ENCODE measurements at places on chromosomes 12 and 14.

DNA sequence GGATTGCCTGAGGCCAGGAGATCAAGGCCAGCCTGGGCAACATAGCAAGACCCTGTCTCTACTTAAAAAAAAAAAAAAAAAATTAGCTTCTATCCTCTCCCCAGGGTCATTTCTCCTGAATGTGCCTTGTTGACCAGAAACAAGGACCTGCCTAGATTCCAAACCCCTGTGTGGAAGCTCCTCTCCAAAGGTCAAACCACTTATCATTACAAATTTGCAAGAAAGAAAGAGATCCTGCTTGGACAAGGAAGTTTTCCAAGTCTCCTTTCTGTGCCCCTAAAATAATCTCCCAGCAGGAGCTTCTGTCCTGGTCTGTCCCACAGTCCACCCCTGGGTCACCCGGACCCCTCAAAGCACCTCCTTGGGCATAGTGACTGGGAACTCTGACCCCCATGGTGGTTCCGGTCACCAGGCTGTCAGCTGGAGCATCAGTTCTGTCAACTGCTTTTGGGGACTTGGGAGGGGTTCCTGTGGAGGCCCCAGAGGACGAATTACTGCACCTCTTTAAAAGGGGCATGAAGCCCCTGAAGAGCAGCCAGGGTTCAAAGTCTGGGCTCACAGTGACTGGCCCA lies 38.4 kb downstream of the ACTN1 start:
- no peak for DNase-seq

DNA sequence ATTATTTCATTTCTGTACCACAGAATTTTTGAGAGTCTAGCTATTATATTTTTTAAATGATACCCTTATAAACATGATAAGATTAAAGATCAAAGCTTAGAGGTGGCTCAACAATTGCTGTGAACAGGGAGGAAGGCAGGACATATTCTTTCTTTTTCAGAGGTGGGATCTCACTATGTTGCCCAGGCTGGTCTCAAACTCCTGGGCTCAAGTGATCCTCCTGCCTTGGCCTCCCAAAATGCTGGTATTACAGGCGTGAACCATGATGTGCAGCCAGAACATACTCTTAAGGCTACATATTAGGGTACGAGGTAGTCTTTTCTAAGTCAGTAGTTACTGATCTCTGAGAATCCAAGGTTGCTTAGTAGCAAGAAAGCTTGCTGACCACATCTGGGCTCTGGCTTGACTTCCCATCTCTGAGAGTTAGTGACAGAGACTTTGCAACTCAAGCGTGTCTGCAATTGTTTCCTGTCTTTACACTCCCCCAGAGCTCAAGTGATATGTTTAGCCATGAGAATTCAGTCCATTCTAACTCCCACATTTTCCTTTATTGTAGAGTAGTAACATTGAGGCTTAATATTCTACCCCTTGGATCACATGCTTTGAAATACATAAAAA lies 8.6 kb downstream of the RAB5B start:
- DNase-seq, result peak; percentile 60

DNA sequence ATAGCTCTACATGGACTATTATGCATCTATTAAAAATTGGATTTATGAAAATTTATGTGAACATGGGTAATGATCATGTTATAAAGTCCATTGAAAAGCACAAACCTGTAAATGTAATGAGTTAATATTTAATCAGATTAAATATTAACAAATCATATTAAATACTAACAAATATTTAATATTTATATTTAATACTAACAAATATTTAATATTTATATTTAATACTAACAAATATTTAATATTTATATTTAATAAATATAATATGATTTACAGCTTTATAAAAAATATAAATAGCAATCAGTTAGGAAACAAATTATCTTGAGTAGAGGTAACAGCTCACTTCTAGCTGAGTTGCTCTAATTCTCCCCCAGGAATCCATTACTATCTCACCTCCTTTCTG lies 758.0 kb upstream of the USP15 start:
- DNase-seq, result no peak

DNA sequence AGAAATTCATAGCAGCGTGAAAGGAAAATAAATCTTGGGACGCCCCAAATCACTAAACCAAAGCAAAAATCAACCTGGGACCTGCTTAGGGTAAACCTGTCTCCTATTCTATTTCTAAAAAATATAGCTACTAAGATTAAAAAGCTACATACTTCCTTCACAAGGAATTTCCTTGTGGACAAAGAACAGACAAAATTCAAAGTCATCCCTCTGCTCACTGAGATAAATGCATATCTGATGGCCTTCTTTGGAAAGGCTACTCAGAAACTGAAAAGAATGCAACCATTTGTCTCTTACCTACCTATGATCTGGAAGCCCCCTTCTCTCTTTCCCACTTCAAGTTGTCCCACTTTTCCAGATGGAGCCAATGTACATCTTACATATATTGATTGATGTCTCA lies 93.0 kb upstream of the CNOT2 start:
- DNase-seq, result no peak

GRCh38 chr12:103952497-103952896 lies 13.2 kb upstream of the TDG start:
- no peak for DNase-seq

DNA sequence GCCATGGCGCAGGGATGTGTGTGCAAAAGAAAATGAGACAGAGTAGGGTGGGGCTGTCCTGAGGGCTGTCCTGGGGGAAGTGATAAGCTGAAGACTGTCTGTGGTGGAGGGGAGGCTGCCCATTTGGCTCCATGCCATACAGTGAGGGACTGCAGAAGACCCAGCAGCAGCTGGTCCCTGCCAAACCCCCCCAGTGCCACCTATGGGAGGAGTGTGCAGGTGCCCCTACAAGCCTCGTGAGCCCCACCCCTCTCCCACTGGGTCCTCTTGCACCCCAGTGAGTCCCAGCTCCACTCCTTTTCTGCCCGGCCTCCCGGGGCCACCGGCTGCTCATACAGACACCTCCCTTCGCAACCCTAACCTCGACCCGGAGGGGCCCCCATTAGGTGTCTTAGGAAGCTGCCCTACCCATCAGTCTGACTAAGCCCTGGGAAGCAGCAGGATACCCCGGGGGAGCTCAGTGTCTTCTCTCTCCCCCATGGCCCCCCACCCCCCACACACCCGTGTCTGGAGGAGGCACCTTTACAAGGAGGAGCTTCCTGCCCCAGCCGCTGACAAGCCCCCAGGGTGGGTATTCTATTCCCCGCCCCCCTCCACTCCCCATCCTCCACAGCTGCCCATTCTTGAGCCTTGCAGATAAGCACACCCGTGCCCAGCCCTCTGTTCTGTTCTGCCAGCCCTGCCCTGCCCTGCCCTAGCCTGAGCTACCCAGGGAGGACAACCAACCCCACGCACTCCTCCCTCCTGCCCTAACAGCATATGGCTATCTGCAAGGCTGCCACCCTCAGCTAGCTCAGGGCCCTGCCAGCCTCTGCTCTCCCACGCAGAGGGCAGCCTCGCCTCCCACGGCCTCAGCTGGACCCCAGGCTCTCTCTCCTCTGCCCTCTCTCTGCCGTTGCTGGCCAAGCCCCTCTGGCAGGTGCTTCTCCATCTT lies 41.9 kb downstream of the SLC6A12 start:
- no peak for DNase-seq

DNA sequence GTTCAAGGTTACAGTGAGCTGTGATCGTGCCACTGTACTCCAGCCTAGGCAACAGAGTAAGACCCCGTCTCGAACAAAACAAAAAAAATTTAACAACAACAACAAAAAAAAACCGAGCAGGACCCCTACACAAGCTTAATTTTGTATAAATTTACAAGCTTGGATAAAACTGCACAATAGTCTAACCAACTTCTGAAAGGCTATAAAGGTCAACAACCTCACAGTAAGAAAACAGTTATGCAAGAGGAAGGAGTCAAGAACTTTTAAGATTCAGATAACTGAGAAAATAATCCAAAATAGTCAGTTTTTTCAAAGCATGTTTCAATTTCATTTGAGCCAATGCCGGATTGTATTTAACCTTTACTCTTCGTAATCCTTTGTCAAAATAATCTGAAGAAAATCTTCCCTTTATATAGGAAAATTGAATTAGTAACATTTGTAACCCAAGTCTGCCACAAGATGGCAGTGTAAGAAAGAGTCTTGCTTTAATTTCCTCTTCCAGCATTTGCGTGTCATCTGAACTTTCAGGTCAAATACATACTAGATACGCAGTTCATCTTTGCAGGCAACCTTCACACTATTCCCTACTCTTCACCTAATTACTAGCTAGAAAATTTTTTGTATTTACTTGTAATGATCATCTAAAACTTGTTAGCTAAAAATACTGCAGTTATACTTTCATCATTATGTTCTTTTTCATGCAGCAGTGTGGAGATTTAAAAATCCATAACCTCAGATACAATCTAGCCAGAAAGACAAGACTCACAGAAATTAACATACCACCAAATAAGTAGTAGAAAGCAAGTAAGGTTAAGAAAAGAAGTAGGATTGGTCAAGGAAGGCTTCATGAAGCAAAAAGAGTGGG lies 5.8 kb downstream of the CCNB1IP1 start:
- DNase-seq, result peak; percentile 35

GRCh38 chr14:64760146-64760755 lies 56.0 kb downstream of the PLEKHG3 start:
- no peak for DNase-seq

GRCh38 chr14:32571551-32571950 lies 242.5 kb downstream of the AKAP6 start:
- DNase-seq, result no peak

GRCh38 chr12:1830981-1831963 lies 10.9 kb downstream of the LRTM2 start:
- DNase-seq, result no peak

DNA sequence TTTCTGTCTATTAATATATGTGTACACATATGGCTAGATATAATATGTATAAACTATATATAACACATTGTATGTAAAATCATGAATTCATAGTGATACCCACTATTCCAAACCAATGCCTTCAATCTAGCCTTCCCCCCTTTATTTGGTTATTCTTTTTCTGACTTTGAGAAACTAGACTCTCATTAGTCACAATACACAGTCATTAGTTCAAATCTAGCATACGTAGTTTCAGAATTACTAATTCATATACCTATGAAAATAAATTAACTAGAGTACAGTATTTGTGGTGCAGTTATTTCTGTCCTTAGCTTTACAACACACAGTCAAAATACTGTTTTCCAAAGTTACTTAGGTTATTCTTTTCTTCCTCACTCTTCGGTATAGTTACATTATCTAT lies 268.2 kb downstream of the DPF3 start:
- DNase-seq, result peak; percentile 41

GRCh38 chr14:26596543-26597061 lies 1.2 kb downstream of the NOVA1 start:
- DNase-seq, result no peak

- DNase-seq, result no peak
These were observed 59.7 kb downstream of the FUT8 start for GRCh38 chr14:65472189-65472588.

DNA sequence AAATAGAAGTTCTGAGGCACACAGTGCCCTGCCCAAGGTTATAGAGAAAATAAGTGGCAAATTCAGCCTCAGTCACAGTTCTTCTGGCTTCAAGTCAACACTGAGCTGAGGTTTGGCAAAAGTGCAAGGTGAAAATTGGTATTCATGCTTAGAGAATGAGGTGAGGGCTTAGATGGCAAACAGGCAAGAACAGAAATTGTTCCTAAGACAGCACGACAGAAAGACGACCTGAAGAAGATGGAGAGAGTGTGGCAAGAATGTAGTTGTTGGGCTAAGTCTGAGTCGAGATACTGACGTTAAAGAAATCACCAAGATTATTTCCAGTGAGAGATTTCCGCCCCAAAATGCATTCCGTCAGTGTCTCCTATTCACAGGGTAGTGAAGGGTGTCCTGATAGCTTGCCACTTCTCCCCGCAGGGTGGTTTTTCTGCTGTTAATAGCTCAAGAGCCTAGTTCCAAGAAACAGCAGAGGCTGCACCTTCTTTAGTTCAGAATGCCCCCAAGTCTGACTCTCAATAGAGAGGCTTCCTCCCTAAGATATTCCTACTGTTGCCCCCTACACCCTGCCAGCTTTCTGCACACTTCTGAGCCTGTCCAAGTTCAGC lies 260.8 kb upstream of the AMIGO2 start:
- DNase-seq, result no peak

GRCh38 chr14:90500665-90501370 lies 104.0 kb downstream of the CALM1 start:
- no peak for DNase-seq

- DNase-seq, result no peak
These were observed 60.2 kb downstream of the PRIMA1 start for GRCh38 chr14:93727917-93728650.

GRCh38 chr12:119154435-119154818 lies 24.3 kb upstream of the HSPB8 start:
- DNase-seq, result no peak

DNA sequence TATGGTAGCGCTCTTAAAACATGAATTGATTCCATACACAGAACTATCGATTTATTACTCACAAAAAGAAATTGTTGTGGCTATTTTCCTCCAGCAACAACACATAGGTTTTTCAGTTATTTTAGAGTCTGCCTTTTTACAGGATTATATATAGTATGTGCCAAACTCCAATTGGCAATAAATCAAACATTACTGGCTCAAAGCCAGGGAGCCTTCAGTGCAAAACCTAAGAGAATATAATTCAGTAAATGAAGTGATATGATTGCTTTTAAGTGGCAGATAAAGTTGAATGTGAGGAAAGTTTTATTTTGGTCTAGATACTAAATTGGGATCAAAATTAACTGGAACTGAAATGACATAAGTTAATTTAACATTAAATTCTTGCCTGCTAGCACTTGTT lies 234.8 kb downstream of the PIK3C2G start:
- no peak for DNase-seq

DNA sequence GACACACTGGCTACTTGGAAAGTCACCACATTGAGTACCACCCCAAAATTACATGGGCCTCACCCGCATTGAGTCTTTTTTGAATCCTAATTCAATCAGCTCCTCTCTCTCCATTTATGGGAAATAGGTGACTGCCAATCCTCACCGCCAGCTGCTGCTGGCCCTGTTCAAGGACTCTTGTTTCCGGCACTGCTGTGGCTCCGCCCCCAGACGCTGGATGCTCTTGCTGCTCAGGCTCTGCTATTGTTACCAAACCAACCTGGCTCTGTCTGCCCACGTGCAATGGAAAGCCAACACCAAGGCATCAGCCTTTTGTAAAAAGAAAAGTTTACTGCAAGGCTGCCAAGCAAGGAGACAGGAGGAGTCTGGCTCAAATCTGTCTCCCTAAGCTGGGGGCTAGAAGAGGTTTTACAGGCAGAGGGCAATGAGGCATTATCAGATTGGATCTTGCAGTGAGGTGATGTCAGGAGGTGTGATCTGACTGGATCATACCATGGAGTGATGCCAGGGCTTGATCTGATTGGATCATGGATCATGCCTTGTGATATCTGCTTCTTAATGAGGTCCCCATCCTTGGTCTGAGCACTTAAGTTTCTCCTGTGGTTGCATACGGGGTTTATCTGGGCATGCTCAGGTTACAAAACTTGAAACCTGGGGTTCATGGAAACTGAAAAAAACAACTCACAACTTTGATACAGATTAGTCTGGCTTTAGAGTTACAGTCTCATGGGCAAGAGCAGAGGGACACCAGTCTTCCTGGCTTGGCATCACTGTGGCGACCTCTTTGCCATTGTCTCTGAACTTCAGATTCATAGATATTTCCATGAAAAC lies 117.1 kb upstream of the SLC35F4 start:
- no peak for DNase-seq
